CD8-positive, alpha-beta memory T cell (primary cell): ENCODE measurements at places on chromosomes 5 and 9.

DNA sequence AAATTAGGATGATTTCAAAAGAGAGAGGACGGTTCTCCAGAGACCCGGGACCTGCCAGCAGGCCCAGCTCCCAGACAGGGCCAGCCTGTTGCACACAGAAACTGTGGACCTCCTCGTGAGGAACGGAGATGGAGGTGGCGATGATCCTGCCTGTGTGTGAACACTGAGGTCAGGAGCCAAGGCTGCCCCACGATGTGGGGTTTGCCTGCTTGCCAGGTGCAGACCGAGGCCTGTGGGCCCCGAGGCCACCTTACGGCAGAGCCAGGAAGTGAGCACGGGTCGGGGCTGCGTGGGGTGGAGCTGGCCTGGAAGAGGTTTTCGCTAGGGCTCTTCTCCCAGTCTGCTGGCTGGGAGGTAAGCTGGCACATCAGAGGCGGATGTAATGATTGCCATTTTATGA, 4.3 kb downstream of the FAM163B start:
- no peak for DNase-seq
- H3K4me3 ChIP-seq = no peak overlapping the region
- H3K27me3 ChIP-seq = peaks cover 16% of the 10 kb centered on the region
- H3K27ac ChIP-seq = no peak overlapping the region
- H3K4me1 ChIP-seq = peaks cover 5% of the 10 kb centered on the region

DNA sequence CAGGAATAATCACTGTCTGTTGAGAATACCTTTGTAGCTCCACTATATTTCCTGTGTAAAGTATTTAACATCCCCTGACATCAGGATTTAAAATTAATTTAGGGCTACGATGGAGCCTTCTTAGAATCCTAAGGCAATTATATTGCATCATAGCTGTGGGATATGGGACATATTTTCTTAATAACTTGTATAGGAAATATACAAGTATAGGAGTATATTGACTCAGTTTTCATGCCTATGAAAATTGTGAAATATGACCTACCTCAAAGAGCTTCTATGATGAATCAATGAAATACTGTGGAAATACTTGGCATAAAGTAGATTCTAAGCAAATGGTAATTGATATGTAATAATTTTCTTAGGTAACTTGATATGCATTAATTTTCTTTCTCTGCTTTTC, 221.0 kb upstream of the KLF4 start:
- DNase-seq = no peak
- H3K27me3 ChIP-seq = no peaks in the 10 kb centered on the region
- no peaks in the 10 kb centered on the region for H3K4me1 ChIP-seq
- no peak overlapping the region for H3K27ac ChIP-seq

GRCh38 chr5:143776951-143777350, 35.0 kb upstream of the HMHB1 start:
- no peak for DNase-seq
- no peaks in the 10 kb centered on the region for H3K27me3 ChIP-seq
- no peak overlapping the region for H3K4me3 ChIP-seq
- H3K4me1 ChIP-seq = no peaks in the 10 kb centered on the region
- H3K36me3 ChIP-seq = no peaks in the 10 kb centered on the region
- H3K27ac ChIP-seq = no peak overlapping the region

DNA sequence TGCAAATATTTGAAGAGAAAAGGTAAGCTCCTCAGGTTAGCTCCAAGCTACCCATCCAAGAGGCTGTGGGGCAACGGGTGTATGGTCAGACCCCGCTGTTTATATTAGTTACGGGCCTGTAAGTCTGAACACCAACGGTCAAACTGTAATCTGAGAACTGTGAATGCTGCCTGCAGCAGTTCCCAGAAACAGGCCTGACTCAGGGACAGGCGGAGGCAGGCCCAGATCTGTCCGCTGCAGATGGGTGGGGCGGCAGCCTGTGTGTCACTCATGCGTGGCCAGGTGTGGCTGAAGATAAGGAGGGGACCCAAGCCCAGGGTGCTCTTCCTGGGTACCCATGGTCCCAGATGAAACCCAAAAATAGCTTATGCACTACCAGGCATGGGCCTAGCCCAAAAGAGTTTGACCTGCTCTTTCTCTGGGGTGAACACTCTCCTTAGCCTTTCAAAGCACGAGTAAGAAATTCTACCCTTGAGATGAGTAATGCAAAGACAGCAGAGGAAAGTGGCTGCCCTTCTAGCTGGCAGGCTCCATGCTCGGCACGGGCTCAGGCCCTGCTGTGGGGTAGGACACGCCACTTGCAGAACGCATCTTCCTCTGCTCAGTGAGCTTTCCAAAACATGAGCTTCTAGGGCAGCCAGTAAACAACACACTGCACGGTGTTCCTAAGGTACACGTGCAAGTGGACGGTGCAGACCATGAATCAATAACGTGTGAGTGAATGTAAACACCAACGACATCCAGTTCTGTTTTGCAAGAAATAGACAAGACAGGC, 9.1 kb downstream of the UBAC1 start:
- no peaks in the 10 kb centered on the region for H3K27me3 ChIP-seq
- H3K36me3 ChIP-seq = peaks cover 6% of the 10 kb centered on the region
- DNase-seq = no peak
- peak overlapping the region; percentile 69 for H3K27ac ChIP-seq
- H3K4me3 ChIP-seq = no peak overlapping the region

- H3K4me3 ChIP-seq = peak overlapping the region; percentile 40
- DNase-seq = no peak
- peaks cover 89% of the 10 kb centered on the region for H3K4me1 ChIP-seq
- H3K27me3 ChIP-seq = no peaks in the 10 kb centered on the region
- H3K36me3 ChIP-seq = no peaks in the 10 kb centered on the region
These were observed 115.1 kb downstream of the CDC42SE2 start for GRCh38 chr5:131378721-131379541.

- H3K27ac ChIP-seq = no peak overlapping the region
- H3K4me3 ChIP-seq = no peak overlapping the region
- H3K27me3 ChIP-seq = no peaks in the 10 kb centered on the region
- no peak for DNase-seq
- H3K36me3 ChIP-seq = no peaks in the 10 kb centered on the region
These were observed 62.4 kb downstream of the MEF2C start for GRCh38 chr5:88820581-88820980.

- peaks cover 16% of the 10 kb centered on the region for H3K4me1 ChIP-seq
- H3K36me3 ChIP-seq = no peaks in the 10 kb centered on the region
- H3K27me3 ChIP-seq = no peaks in the 10 kb centered on the region
- H3K27ac ChIP-seq = no peak overlapping the region
- no peak for DNase-seq
These were observed 4.2 kb downstream of the MYORG start for GRCh38 chr9:34372467-34373011.
